Karpas-422 (cell line): ENCODE measurements at places on chromosomes 12 and 14. TPM values are rescaled to one million over a fixed set of nuclear protein-coding genes. Genes with fewer than 3 reads are reported as not detected.

ART4 gene
- total RNA-seq: not detected in 2 replicates

BCL7A gene
- total RNA-seq: 67.2 and 75.5 TPM in 2 replicates

PLEKHG7 gene
- not detected in 2 replicates for total RNA-seq

DNA sequence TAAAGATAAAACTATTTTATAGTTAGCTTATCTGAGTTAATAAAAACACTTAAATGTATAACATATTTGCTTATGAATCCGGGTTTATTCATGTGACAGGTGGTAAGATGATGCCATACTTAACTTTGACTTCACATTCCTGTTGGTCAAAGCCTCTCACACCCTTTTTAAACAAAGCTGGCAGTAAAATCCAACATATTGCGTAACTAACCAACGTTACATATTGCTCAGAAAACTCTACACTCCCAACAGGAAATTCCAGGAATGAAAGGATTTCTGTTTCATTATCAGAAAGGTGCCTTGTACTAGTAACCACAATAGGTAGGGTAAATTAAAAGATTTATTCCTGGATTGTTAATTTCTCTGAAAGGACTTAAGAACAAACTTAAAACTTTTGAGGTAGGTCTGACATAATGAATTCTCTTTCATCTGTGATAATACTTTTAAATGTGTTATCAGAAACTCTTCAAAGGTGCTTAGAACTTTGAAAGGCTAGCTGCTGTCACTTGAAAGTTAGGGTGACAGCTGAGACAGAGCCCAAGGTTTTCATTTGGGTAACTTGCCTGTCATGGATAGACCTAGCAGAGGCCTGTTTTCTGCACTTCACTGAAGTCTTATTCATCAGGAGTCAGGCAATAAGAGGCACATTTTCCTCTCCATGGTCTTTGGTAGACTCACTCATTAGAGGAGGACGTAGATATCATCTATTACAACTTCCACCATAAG, 23.8 kb upstream of the CATSPERB start:
- DNase-seq: no peak

- DNase-seq: peak; percentile 79
Observed at GRCh38 chr12:77133566-77133965, 68.2 kb upstream of the E2F7 start.

TSHR gene
- not detected in 2 replicates for total RNA-seq

GRCh38 chr14:75825147-75825592, 156.6 kb downstream of the TGFB3 start:
- no peak for DNase-seq

DNA sequence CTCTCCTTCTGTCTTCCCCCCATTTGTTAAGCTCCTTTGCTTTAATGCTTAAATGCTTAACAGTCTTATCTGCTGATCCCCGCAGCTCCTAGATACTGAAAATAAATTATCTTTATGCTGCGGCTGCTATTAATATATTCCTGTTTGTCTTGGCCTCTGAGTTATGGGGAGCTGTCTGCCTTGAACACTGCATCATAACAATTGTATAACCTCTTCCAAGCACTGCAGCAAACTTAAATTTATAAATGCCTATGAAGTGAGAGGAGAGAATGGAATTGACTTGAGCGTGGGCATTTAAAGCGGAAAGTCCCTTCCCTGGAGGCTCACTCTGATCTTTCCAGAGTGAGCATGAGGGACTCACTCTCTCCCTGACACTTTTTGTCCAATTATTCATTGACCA, 23.1 kb upstream of the DCP1B start:
- DNase-seq: no peak

GRCh38 chr12:29609431-29610215, 112.1 kb upstream of the OVCH1 start:
- no peak for DNase-seq

- DNase-seq: no peak
Observed at GRCh38 chr14:75705014-75705413, 44.0 kb downstream of the TTLL5 start.

GRCh38 chr12:14833952-14834351, 9.4 kb downstream of the ART4 start:
- DNase-seq: no peak

DNA sequence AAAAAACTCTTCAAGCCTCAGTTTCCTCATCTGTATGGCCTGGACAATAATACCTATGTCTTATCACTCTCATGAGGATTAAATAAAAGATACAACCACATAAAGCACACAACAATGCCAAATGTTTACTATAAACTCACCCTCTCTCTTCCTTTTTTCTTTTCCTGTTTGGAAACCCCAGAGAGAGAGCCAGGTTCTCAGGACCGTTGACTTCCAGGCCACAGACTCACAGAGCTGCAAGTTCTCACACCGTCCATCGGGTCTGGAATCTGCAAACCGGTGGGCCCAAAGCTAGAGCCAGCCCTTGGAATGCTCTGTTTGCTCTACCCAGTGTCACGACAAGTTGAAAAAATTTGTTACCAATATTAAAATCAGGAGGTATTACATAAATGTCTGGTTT, 4.6 kb upstream of the CD4 start:
- no peak for DNase-seq

DNA sequence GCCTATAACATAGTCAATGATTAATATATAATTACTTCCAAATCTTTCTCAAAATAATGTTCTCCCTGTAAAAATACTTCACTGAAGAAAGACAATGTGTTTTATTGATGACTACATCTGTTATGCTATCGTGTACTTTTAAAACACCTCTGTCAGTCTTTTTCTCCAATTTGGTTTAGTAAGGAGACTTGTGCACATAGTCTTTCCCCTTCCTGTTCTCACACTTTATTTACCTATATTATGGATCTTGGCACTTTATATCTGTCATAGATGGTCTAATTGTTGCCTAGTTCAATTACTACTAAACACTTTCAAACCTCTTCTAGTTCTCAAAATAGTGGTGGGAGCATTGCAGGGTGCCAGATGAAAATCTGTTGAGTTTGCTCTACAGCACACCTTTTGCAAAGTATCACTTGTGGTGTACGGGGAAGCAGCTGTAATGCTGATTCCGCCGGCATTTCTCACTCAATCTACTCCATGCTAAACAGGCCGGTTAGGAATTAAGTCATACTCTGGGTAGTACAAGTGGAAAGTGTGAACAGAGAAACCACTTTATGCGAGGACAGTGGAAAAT, 1.1 kb upstream of the INSM2 start:
- peak; percentile 53 for DNase-seq

- DNase-seq: no peak
Observed at GRCh38 chr14:96385385-96385784, 6.5 kb upstream of the AK7 start.

- DNase-seq: no peak
Observed at GRCh38 chr12:46430340-46430948, 57.9 kb upstream of the SLC38A2 start.

DNA sequence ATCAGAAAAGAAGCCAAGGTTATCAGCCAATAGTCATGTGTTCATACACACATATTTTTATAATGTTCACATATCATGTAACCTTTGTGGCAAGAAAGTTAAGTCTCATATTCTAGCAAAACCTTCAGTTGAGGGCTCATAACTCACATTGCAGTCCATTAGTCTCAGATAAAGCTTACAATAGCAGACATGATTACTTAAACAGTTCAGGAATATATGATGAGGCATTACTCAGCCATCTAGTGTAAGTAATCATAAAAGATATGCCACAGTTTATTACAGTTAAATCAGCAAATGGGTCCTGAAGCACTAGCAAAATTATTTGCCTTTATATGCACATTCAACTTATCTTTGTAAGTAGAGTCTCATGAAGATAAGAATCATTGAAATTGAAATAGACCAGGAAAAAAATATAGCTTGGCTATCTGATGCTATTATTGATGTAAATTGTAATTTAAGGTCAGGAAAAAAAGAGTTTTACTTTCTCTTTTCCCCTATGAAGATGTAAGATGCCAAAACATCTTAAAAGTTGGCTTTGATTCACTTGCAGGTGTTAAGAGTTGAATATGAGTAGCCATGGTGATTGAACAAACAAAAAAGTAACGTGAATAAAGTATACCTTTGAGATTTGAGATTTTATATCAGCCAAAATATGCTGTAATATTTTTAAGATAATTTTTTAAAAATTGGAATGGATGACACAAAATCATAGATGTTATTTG, 537.0 kb downstream of the SLC6A15 start:
- no peak for DNase-seq

GRCh38 chr14:54108481-54109471, 152.2 kb upstream of the BMP4 start:
- DNase-seq: no peak

- DNase-seq: no peak
Observed at GRCh38 chr12:43315961-43316360, 236.0 kb downstream of the ADAMTS20 start.

RIPK3 gene
- total RNA-seq: 1.6 and 2.3 TPM in 2 replicates

DNA sequence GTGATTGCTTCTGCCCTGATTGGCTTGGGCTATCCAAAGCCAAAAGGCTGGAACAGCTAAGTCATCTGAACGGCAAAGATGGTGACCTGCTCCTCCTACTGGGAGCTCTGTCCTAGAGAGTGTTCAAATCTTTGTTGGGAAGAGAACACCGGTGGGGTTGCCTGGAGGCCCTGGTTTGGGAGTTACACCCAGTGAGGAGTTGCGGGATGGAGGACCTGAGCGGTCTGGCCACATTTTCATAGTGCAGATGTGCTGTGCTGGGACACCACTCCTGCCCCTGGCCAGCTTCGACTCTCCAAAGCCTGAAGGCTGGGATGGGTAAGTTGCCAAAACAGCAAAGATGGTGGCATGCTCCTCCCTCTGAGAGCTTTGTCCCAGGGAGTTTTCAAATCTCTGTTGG, 795.4 kb downstream of the TRHDE start:
- DNase-seq: no peak

GRCh38 chr12:106149096-106149784, 10.5 kb upstream of the NUAK1 start:
- peak; percentile 51 for DNase-seq

- peak; percentile 93 for DNase-seq
Observed at GRCh38 chr14:103688906-103689902, 26.0 kb downstream of the XRCC3 start.

DNA sequence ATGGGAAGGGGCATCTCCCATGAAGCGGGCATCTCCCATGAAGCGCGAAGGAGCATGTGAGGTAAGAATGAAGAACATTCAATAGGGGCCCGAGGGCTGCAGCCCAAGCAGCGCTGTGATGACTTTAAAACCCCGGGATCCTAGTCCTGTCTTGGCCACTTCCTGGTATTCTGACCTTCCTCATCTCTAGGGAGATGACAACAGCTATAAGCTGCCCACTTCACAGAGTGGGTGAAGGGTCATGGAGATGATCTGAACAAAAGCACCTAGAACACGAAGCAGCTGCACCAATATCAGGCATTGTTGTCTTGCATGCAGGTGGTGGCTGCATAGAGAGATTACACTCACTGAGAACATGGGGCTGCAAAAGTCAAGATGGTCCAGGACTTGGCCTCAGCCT, 64.5 kb downstream of the SPTB start:
- no peak for DNase-seq

AREL1 gene
- total RNA-seq: 34.8 and 70.9 TPM in 2 replicates
